Cerebellum (tissue), 4 donors: ENCODE measurements at places on chromosomes 4 and X.

- DNase-seq, result no peak
Observed at GRCh38 chr4:9994246-9994847, 26.9 kb downstream of the SLC2A9 start.

GRCh38 chr4:155761916-155762315, 3.1 kb downstream of the GUCY1B1 start:
- no peak for DNase-seq

GRCh38 chr4:13285336-13285735, 198.8 kb downstream of the RAB28 start:
- no peak for DNase-seq

- no peak for DNase-seq
Observed at GRCh38 chr4:119656342-119656741, 27.7 kb upstream of the PDE5A start.
